ENCODE measurements at places on chromosomes 2 and 18.

GRCh38 chr2:32918774-32919173, 28.0 kb upstream of the LTBP1 start:
- DNase-seq, result no peak

- DNase-seq, result no peak
Observed at GRCh38 chr2:61585383-61585782, 47.2 kb upstream of the XPO1 start.

GRCh38 chr18:49376046-49376445, 84.4 kb downstream of the DYM start:
- no peak for DNase-seq

GRCh38 chr2:151111599-151112278, 149.9 kb downstream of the RBM43 start:
- no peak for DNase-seq

- no peak for DNase-seq
Observed at GRCh38 chr18:4750393-4751346, 295.6 kb upstream of the DLGAP1 start.

GRCh38 chr18:55818284-55818683, 230.3 kb upstream of the TCF4 start:
- DNase-seq, result no peak

- no peak for DNase-seq
Observed at GRCh38 chr2:94999431-94999883, 26.1 kb upstream of the MAL start.

DNA sequence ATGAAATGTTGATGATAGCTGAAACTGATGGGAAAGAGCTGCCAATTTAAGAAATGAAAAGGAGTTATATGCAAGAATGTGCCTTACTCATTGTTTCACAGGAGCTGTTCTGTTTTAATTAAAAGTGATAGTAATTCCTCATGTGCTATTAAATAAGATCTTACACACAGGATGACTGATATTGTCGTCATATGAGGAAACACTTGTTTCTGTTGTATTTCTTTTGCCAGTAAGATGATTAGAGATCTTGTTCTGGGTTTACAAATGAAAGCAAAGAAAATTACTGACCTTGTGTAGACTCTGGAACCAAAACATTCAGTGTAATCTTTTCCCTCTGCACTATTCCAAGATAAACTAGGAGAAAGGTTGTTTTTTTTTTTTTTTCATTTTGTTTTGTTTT, 123.6 kb downstream of the MAP3K20 start:
- no peak for DNase-seq

DNA sequence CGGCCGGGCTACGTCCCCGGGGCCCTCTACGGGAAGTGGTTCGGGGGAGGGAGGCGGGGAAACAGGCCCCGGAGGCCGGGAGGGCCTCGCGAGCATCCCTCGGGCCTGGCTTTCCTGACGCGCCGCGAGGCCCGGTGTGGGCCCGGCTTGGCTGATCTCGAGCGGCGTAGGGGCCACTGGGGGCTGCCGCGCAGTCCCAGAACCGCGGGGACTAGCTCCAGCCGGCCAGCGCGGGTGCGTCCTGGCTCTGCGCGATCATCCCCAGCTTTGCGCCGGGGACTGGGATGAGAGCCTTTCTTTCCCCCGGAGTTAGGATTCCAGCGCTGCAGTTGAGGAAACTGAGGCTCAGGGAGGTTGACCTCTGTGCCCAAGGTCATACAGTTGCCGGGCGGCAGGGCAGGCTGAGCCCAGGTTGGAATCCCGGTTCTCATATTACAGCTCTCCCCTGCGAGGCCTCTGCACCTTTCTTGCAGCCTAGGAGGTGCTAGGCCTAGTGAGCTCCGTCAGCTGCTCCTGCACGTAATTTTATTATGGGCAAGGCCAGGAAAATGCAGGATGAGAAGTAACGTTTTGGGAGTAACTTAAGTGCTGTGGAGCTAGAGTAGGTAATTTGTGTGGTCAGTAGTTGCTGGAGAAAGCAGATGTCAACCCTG, 501 bp downstream of the LPIN1 start:
- no peak for DNase-seq

DNA sequence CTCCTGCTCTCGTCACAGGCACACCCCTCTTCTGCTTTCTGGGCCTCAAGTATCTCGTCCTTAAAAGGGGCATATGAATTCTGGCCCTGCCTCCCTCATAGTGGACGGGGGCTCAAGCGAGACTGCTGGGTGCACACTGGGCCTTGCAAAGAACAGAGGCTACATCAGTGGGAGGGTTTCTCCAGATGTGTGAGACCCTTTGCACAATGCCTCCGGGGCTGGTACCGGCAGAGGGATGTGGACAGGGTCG, 25.0 kb downstream of the CRACDL start:
- DNase-seq, result no peak

GRCh38 chr2:142010477-142011270, 120.1 kb downstream of the LRP1B start:
- no peak for DNase-seq

DNA sequence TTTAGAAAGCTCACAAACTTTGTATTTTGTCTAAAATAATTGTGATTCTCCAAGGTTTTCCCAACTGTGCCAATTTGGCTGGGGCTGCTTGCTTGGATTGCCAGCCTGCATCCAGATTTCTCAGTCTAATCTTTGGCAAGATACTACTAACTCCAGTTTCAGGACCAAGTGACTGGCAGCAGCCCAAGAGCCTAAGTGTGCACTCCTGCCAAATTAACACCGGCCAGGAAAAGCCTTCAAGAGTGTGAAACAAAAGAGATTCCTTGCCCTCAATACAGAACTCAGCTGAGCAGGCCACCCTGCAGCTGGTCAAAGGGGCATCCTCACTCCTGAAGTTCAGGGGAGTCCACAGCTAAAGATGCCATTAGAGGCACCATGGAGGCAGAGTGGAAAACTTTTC, 589.0 kb upstream of the ACVR2A start:
- DNase-seq, result no peak

DNA sequence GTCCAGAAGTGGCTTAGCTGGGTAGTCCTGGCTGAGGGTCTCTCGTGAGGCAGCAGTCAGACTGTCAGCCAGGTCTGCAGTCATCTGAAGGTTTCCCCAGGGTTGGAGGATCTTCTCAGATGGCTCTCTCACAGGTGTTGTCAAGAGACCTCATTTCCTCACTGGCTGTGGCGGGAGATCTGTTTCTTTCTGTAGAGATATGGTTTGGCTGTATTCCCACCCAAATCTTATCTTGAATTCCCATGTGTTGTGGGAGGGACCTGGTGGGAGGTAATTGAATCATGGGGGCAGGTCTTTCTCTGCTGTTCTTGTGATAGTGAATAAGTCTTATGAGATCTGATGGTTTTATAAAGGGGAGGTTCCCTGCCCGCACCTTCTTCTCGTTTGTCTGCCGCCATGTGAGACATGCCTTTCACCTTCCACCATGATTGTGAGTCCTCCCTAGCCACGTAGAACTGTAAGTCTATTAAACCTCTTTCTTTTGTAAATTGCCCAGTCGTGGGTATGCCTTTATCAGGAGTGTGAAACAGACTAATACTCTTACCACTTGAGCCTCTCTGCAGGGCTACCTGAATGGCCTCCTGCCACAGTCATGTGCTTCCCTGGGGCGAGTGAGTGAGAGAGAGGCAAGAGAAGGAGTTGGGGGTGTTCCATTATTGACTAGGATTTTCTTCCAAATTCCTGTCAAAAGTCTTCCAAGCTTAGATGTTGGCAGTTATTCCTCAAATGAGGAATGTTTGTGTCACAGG, 23.6 kb downstream of the MALT1 start:
- no peak for DNase-seq

DNA sequence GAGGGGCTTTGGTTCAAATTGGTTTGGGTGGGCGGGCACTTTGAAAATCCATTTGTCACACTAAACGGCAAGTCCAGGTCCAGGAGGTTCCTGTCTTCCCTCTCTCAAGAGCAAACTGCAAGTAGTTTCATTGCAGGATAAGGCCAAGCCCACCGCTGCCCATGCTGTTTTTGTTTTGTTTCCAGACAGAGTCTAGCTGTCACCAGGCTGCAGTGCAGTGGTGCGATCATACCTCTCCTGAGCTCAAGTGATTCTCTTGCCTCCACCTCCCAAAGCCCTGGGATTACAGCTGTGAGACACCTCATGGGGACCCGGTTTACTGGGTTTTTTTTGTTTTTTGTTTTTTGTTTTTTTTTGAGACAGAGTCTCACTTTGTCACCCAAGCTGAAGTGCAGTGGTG, 1.8 kb upstream of the CYBRD1 start:
- DNase-seq, result no peak

DNA sequence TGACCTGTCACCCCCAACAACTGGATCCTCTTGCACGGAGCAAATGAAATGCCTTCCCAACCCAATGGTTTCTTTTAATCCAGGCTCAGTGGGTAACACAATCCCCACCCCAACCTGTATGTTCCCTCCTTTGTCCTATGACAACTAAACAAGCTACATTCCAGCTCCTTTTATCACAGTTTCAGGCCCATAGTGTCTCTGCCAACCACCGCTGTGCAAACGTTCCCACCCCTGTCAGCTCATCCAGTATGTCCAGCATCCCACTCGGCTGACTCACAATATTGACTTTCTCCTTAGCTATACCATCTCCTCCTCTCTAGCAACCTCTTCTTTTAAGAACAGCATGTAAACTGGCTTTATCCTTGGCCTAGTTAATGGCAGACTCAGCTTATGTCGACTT, 117.9 kb upstream of the PPP1CB start:
- no peak for DNase-seq

DNA sequence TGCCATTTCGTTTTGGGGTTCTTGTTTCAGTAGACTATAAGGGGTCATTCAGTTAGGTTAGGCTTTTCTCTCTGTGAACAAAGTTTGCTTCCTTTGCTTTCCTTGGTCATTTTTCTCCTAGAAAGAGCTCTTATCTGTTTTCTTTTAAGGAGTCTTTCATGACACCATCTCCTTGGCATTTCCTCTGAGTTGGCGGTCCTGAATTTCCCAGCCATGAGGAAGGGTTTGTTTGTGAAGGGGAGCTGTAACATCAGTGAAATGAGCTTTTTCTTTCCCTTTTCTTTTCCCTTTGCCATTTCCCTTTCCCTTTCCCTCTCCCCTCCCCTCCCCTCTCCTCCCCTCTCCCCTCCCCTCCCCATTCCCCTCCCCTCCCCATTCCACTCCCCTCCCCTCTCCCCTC, 61.7 kb downstream of the MAP4K4 start:
- no peak for DNase-seq

GRCh38 chr2:190482451-190482850, 52.1 kb downstream of the NEMP2 start:
- no peak for DNase-seq

- DNase-seq, result no peak
Observed at GRCh38 chr18:46274266-46274665, 170.1 kb downstream of the HAUS1 start.

DNA sequence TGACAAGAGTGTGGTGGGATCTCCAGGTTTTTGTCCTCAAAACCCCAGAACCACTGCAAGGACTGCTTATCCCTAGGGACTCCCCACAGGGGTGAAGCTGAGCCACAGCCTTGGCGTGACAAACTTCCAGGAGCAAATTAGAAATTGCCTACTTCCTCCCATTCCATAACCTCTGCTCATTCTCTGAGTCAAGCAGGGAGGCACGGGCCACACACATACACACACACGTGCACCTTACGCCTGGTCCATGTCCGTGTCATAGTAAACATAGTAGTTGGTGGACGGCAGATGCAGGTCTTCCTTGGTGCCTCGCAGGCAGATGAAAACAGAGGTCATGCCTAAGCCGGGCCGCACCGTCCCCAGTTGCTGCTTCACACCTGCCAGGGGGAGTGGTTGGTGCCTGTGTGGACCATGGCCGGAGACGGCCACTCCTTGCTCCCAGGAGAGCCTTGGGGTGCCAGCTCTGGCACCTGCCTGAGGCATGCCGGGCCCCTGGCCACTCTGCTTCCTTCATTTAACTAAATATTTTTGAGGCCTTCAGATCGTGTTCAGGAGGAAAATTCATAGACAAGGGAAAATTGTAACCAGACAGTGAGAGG, 9.9 kb downstream of the RETSAT start:
- no peak for DNase-seq

- no peak for DNase-seq
Observed at GRCh38 chr2:226969417-226970080, 133.7 kb downstream of the RHBDD1 start.

- no peak for DNase-seq
Observed at GRCh38 chr2:62783679-62784078, 78.2 kb downstream of the EHBP1 start.

- DNase-seq, result no peak
Observed at GRCh38 chr2:228689053-228689452, 507.6 kb upstream of the SPHKAP start.

GRCh38 chr2:8149985-8150539, 531.8 kb upstream of the ID2 start:
- DNase-seq, result no peak

DNA sequence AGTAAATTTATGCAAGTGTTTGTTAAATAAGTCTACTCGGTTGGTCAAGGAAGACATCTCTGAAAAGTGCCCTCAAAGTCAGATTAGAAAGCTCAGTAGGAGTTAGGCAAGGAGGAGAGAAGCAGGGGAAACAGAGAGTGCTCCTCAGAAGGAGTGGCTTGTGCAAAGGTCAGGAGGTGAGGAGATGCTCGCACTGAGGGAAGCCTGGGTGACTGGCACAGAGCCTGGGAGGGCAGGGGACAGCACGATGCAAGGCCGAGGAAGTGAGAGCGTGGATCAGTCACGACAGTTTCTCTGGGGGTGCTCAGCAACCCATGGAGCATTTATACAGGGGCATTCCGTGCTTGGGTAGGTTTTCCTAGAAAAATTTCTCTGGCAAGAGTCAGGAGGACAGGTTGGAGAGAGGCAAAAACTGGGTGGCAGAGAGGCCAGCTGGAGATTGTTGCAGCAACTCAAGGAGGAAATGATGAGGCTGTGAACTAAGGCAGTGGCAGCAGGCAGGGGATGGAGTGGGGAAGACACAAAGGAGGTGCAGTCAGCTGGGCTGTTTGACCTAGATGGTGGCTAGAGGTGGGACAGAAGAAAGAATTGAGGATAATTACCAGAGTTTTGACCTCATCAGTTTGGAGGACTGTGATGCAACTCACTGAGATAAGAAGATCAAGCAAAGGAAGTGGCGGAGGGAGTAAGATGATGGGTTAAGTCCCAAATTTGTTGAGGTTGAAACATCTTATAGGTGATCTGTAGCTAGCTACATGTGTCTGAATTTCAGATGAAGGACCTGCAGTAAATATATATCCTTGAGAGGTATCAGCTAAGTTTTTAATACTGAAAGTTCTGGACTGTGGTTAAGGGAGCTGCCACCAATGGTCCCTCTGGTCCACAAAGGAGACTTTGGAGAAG, 52.4 kb downstream of the BCL2 start:
- no peak for DNase-seq

DNA sequence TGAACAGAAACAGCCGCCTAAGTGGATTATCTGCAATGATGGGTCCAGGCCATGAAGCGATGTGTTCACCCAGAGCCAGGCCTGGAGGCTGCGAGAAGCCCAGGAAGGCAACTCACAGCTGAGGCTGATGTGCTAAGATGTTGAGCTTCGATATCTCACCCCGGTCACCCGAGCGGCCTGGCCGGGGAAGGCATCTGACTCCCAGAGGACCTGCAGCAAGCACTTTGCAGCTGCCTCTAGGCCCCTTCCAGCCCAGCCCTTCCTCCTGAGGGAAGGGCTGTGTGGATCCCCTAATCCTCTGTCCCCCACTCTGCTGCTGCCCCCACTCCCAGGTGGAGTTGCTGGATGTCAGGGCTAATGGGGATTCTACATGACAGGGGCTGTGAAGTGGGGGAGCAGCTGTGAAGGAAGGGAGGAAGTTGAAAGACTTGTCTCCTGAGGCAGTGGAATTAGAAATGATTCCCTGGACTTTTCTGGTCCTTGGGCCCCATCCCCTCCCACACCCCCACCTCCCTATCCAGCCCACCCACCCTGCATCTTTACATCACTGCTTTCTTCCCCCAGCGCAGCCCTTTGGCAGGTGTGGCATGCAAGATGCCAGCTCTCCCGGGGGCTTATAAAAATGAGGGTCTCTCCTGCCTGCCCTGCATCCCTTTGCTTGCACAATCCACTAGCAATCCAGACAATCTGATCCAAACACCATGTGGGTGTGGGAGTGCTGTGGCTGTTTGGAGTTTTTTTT, 4.3 kb downstream of the ATP6V1B1 start:
- no peak for DNase-seq

All from omental fat pad (tissue), 4 donors.